Omental fat pad (tissue), 4 donors: ENCODE measurements at places on chromosomes 1 and 21. TPM values are rescaled to one million over a fixed set of nuclear protein-coding genes. Genes with fewer than 3 reads are reported as not detected.

DNA sequence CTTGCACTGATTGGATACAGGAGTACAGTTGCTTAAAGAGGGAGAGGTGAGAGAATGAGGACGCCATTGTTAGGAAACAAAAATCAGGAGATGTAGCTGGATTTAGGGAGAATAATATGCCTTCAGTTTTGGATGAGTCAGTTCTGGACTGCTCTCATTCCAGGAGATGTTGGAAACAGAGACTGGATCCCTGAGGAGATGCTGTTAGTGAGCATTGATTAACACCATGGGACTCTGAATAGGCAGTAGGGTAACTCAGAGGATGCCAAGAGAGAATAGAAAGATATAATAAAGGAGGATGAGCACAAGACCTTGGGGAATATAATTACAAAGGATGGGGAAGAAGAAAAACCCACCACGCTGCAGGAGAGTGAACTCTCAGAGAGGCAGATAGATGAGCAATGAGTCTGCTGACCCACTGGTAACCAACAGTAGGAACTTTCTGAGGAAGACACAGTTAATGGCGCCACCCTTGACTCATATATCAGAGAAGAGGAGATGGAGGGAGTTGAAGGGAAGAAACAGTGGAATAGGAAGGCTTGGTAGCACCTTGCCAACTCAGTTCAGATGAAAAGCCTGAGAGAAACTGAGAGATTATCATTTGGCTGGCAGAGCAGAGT lies 10.5 kb downstream of the KCNJ15 start:
- DNase-seq: no peak

RPE65 gene
- total RNA-seq: not detected

EVA1C gene
- total RNA-seq: 108 TPM

DNA sequence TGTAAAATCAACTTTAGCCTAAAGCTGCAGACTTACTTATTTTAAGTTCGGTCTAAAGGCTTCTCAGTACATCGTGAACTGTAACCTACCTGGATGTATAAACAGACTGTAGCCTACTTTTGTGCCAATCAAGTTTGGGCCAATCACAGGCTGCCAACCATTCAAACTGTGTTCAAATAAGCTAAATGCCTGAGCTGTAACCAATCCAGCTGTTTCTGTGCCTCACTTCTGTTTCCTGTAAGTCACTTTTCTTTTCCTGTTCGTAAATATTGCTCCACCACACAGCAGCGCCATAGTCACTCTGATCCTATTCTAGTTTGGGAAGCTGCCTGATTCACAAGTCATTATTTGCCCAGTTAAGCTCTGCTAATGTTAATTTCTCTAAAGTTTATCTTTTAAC lies 37.5 kb upstream of the SLAMF9 start:
- DNase-seq: no peak

DNA sequence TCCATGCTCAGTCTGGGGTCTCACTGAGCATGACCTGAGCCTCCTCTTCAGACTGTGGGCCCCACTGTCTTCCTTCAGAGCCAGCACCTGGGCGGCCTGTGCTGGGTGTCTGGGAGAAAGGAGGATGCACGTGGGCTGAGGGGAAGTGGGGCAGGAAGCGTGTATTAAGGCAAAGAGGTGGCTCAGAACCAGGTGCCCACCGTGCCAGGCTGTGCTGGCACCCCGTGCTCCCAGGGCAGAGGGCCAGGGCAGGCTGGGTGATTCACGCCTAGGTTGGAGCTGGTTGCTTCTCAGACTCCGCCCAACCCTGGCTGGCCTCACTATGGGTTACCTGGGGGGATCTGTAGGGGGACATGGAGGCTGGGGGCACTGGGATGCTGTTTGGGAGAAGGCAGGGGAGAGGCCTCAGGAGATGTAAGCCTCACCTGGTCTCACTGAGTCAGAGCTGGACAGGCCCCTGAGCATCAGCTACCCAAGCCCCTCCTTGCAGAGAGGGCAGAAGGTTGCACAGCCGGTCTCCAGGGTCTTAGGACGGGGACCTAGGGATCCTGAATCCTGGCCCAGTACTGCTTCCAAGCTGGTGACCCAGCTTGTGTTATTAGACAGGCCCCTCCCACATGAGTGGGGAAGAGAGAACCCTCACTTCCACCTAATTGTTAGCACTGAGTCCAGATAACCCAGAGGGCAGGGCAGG lies 18.6 kb upstream of the PADI1 start:
- DNase-seq: no peak

DNA sequence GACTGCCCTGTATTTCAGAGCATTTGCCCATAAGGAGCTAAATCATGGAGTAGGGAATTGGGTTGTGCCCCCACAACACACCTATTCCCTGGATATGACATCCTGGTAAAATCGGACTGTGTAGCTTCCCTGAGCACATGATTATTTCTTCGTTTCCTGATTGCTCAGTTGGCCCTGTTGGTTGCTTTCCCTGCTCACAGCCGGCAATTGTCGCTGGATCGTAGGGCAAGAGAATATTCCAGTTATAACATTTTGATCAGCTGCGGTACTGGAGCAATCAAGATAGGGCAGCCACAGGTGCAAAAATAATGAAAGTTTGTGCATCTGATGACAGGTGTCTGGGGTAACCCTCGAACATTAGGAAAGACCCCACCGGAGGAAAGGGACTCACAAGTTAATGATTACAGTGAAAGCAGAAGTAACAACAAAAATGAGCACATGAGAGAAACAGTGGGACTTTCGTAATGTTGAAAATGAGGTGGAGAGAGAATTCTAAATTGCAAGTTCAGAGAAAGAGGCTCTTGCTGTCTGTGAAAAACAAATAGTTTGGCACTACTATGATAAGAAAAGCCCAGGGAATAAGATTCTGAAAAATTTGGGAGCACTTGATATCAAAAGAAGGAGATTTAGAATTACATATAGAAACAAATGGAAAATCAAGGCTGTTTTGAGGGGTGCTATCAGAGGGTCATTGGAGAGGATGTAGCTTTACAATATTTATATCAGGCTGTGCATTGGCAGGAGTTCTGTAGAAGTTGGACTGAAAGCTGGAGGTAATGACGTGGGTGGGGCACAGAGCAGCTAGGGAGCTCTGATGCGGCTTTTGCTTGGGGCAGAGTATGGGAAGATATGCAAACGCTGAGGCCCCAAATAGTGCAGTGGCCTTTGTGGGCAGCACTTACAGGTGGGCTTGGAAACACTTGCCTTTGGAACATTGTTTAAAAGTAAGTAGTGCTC lies at the start of gene MAB21L3:
Gene MAB21L3, plus strand, starts transcription at position 833 of the 957 bp plus-strand sequence. CDS start 1,217 bp downstream, outside the sequence.
- DNase-seq: no peak

GRCh38 chr1:31943546-31944184 lies 5.5 kb upstream of the PTP4A2 start:
- no peak for DNase-seq

DNA sequence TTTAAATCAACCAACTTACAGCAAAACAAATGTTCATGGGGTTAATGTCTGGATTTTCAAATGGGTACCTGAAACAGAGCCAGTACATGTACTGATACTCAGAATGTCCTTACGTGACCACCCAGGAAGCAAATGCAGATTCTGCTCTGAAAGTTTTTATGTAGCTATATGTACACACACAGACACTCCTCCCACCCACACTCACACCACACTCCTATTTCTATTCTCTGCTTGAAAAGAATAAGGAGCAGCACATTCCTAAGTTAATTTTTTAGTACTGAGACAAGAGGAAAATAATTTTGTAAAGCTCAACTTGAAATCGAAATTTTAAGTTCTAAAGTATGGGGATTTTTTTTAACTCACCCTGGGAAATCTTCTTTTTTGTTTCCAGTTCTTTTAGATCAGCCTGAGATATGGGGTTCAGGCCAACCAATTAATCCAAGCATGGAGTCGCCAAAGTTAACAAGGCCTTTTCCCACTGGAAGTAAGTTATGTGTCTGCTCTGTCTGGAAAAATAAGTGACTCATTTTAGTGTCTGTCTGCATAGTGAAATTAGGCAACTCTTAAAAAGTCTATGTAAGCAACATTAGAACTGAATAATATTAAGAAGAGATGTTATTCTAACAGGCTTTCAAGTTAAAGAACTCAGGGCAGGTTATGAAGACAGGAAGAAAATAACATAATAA lies 75.5 kb upstream of the DYNLT5 start:
- DNase-seq: no peak

- no peak for DNase-seq
Observed at GRCh38 chr1:212964102-212964501, 13.8 kb downstream of the VASH2 start.
